Lower leg skin (tissue), 4 donors: ENCODE measurements at places on chromosomes 13 and 19. TPM values are rescaled to one million over a fixed set of nuclear protein-coding genes. Genes with fewer than 3 reads are reported as not detected.
A peak's percentile ranks its signal among the peaks of the same experiment; 100 is the strongest.

- DNase-seq: no peak
These were observed 2.3 kb downstream of the NCCRP1 start for GRCh38 chr19:39199025-39199424.

DNA sequence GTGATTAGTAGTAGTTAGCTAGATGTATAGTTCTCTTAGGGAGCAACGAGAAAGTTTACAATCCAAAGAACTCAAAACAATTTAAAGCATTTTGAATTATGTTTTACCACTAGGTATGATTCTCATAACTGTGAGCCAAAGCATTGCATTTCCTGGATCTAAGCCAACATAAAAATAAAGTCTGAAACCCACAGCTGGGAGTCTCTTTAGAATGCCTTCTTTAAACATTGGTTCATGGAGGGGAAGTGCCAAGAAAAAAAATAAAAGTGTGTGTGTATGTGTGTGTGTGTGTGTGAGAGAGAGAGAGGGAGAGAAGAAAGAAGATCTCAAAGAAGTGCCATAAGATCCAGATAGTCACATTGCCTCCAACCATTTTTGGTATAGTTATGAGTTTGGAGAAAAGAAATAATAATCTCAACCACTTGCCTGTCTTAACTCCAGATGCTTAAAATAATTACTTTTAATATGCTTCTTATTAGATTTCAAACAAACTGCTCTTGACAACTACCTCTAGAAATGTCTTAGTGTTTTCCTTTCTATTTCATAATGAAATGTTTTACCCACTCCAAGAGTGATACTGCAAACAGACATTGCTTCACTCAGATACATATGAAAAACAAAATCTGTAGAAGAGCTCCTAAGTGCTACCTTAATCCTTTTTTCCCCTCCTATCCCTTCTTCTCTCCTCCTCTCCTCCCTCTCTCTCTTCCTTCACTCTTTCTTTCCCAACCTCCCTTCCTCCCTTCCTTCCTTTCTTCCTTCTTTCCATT is 554.1 kb downstream of the KCTD12 start:
- DNase-seq: no peak

- DNase-seq: no peak
These were observed 1427.0 kb upstream of the MIR17HG start for GRCh38 chr13:89920461-89920860.

DNA sequence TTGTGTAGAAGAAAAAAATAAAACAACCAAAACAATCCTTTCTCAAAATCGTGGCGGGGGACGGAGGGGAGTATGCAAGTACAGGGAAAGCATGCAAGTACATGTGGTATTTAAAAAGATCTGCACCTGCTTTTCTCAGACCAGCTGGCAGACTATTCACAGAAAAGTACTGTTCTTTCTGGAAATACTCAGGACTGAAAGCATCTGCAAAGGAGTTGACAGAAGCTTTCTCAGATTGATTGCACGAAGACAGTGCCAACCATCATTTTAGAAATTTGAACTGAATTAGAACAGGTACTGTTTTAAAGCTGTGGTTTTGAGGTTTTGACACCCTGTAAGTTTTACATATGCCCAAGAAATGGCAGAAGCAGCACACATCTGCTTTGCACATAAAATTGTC is 19.8 kb upstream of the PCDH8 start:
- no peak for DNase-seq

DNA sequence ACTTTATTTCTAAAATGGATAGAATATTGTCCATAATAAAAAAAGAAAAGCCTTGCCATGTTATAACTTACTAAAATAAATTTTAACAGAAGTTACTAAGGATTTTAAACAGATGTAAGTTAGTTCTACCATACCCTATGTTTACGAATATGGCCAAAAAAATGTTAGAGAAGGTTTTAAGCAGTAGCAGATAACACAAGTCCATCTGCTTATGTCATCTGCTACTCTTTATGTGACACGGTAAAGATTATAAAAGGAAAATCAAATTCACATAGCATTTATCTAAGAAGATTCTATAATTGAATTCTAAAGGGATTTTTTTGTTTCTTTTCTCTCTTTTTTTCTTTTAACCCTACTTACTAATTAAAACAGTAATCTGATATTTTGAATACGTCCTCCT is 114.2 kb upstream of the MIR17HG start:
- DNase-seq: no peak

GRCh38 chr13:24716011-24716410 is 35.8 kb downstream of the ATP12A start:
- DNase-seq: peak; percentile 70

GRCh38 chr19:46453661-46454060 is 17.7 kb downstream of the PNMA8A start:
- no peak for DNase-seq

- DNase-seq: no peak
These were observed 6.2 kb downstream of the RPS19 start for GRCh38 chr19:41866284-41866683.

GRCh38 chr19:44800461-44800860 is 8.4 kb upstream of the BCAM start:
- peak; percentile 71 for DNase-seq

GRCh38 chr13:33633701-33634545 is 184.0 kb upstream of the RFC3 start:
- DNase-seq: no peak

- no peak for DNase-seq
These were observed 46.0 kb downstream of the RB1 start for GRCh38 chr13:48349525-48349924.

GRCh38 chr19:35727053-35727955 is 9.5 kb downstream of the KMT2B start:
- no peak for DNase-seq

- no peak for DNase-seq
These were observed 24.2 kb downstream of the ZNF829 start for GRCh38 chr19:36891768-36892357.

DNA sequence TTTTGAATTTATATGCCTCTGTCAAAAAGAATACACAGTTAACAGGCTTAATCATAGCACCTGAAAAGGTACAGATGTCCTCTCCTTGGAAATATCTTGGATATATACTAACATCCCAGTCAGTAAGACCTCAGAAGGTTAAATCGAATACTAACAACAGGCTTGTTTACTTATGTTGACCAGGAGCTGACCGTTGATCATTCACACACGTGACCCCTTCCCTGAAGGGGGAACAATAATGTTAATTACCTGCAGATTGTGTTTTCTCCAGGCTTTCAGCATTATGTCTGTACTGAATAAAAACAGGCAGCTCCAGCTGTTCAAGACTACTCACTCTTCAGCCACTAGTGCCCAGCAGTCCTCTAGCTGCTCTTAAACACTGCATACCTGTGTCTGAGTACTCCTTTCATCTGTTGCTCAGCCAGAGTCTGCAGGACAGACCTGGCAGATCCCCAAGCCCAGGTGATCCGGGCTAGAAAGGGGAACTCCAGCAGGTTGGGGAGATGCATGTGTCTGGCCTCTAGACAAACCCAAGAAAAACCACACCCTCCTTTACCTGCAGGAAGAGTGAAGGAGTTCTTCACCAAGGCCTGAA is 163.9 kb downstream of the RNF17 start:
- DNase-seq: no peak

DNA sequence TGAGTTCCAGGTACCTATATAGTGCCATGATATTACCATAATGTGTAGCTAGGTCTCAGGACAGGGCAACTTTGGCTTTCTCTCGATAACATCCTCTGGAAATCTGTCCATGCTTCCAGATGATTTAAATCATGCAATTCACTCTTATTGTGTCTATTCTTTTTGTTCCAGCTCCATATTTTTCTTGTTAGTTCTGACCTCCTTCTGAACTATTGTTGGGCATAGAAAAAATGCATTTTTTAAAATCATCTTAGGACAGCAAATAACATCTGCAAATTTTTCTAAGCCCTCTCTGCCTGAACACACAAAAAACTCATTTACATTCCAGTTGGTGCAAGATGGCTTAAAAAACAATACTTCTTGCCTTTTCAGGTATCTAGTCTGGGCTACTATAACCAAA is 1561.0 kb upstream of the MIR17HG start:
- DNase-seq: no peak

GRCh38 chr13:103282571-103283450 is 216.6 kb upstream of the SLC10A2 start:
- no peak for DNase-seq

DNA sequence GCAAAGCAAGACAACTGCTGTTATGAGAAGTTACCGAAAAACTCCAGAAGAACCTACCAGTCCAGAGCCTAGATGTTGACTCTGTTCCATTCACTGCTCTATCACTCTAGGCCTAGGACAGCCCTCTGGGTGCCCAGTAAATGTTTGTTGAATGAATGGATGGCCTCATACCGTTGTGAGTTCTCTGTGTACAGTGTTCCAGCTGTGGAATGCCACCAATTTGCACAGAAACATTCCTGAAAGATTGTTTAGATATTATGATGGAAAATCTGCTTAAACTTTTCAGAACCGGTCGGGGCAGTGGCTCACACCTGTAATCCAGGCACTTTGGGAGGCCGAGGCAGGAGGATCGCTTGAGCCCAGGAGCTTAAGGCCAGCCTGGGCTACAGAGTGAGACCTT is 1.3 kb upstream of the FBL start:
- no peak for DNase-seq

- DNase-seq: no peak
These were observed 320.1 kb downstream of the MTUS2 start for GRCh38 chr13:29140277-29140676.

GRCh38 chr19:16068696-16069259 is 7.5 kb upstream of the TPM4 start:
- no peak for DNase-seq

- DNase-seq: no peak
These were observed 1.5 kb downstream of the AMER2 start for GRCh38 chr13:25170554-25171111.

C13orf42 gene
- total RNA-seq: not detected

TPP2 gene
- total RNA-seq: 24.5 TPM

CACNA1A gene
- total RNA-seq: 0.16 TPM

ZNF85 gene
- 5.6 TPM for total RNA-seq

ALG11 gene
- 15.3 TPM for total RNA-seq

NXNL1 gene
- not detected for total RNA-seq
